Neural cell (in vitro differentiated cells): ENCODE measurements at places on chromosomes 3 and 15. TPM values are rescaled to one million over a fixed set of nuclear protein-coding genes. Genes with fewer than 3 reads are reported as not detected.

Gene LRRC2
- polyA plus RNA-seq = not detected in 2 replicates

Gene FANCI
- 5.4 and 9.8 TPM in 2 replicates for polyA plus RNA-seq

Gene CPNE9
- polyA plus RNA-seq = 0.32 TPM in 1 of 2 replicates, not detected in the other

Gene DLEC1
- 0.25 and 0.44 TPM in 2 replicates for polyA plus RNA-seq

Gene FSTL1
- 7.6 and 12.3 TPM in 2 replicates for polyA plus RNA-seq

Gene SPATA12
- polyA plus RNA-seq = not detected in 2 replicates

Gene TEX55
- not detected in 2 replicates for polyA plus RNA-seq

Gene CFAP20DC
- not detected in 2 replicates for polyA plus RNA-seq

Gene OR5K2
- polyA plus RNA-seq = not detected in 2 replicates

Gene C3orf49
- polyA plus RNA-seq = not detected in 2 replicates

Gene GJD2
- polyA plus RNA-seq = 3.2 and 4.6 TPM in 2 replicates

Gene CIDEC
- not detected in 2 replicates for polyA plus RNA-seq

Gene TRH
- polyA plus RNA-seq = 2.6 TPM in 2 replicates

Gene SCG5
- 112 and 116 TPM in 2 replicates for polyA plus RNA-seq

Gene ADIPOQ
- polyA plus RNA-seq = not detected in 2 replicates

Gene AGTR1
- 1.3 and 1.9 TPM in 2 replicates for polyA plus RNA-seq

Gene ARNT2
- 41.2 and 49.8 TPM in 2 replicates for polyA plus RNA-seq

Gene DUOX2
- not detected in 2 replicates for polyA plus RNA-seq

Gene PLS1
- polyA plus RNA-seq = 0.31 and 0.74 TPM in 2 replicates

Gene GPR160
- polyA plus RNA-seq = 2.9 and 4.0 TPM in 2 replicates

Gene TRMT10C
- 42.1 and 44.5 TPM in 2 replicates for polyA plus RNA-seq

Gene MUSTN1
- not detected in 2 replicates for polyA plus RNA-seq

Gene ARGFX
- not detected in 2 replicates for polyA plus RNA-seq

Gene PRR20G
- not detected in 2 replicates for polyA plus RNA-seq

Gene FAM3D
- polyA plus RNA-seq = not detected in 2 replicates

Gene TMEM108
- 2.1 and 2.9 TPM in 2 replicates for polyA plus RNA-seq

Gene CSTA
- not detected in 2 replicates for polyA plus RNA-seq

Gene RLBP1
- polyA plus RNA-seq = 0.16 TPM in 1 of 2 replicates, not detected in the other

Gene USP50
- polyA plus RNA-seq = 1.4 TPM in 1 of 2 replicates, not detected in the other

Gene MLF1
- polyA plus RNA-seq = 45.5 and 55.9 TPM in 2 replicates

Gene EPHA3
- polyA plus RNA-seq = 32.7 and 33.0 TPM in 2 replicates

Gene ST6GAL1
- 16.6 and 17.6 TPM in 2 replicates for polyA plus RNA-seq

Gene PPARG
- polyA plus RNA-seq = 0.35 and 0.54 TPM in 2 replicates

Gene C3orf85
- not detected in 2 replicates for polyA plus RNA-seq

Gene CCDC66
- 42.6 and 80.3 TPM in 2 replicates for polyA plus RNA-seq

Gene MSL2
- 12.8 and 14.9 TPM in 2 replicates for polyA plus RNA-seq

Gene GPR171
- polyA plus RNA-seq = not detected in 2 replicates

Gene TTLL13
- 0.33 TPM in 1 of 2 replicates, not detected in the other for polyA plus RNA-seq

Gene NANOGP8
- polyA plus RNA-seq = not detected in 2 replicates

Gene SCG3
- 61.3 and 68.7 TPM in 2 replicates for polyA plus RNA-seq

Gene OTOL1
- polyA plus RNA-seq = not detected in 2 replicates

Gene GATA2
- polyA plus RNA-seq = not detected in 2 replicates

Gene TLR9
- polyA plus RNA-seq = not detected in 2 replicates

Gene GP5
- polyA plus RNA-seq = 0.14 and 0.16 TPM in 2 replicates

Gene PDIA5
- polyA plus RNA-seq = 1.4 and 4.9 TPM in 2 replicates

Gene EOMES
- 0.24 TPM in 1 of 2 replicates, not detected in the other for polyA plus RNA-seq

Gene C3orf80
- polyA plus RNA-seq = 0.57 and 0.68 TPM in 2 replicates

Gene PCOLCE2
- 17.4 and 29.2 TPM in 2 replicates for polyA plus RNA-seq

Gene CPEB1
- 0.61 and 1.3 TPM in 2 replicates for polyA plus RNA-seq

Gene MBD4
- 48.9 and 50.0 TPM in 2 replicates for polyA plus RNA-seq

Gene CALML4
- polyA plus RNA-seq = 0.43 and 0.82 TPM in 2 replicates

Gene CTNNB1
- polyA plus RNA-seq = 317 and 323 TPM in 2 replicates

Gene MAP1A
- 3.4 and 5.1 TPM in 2 replicates for polyA plus RNA-seq
